AG08396 (cell line): ENCODE measurements at places on chromosomes 2 and 18.

DNA sequence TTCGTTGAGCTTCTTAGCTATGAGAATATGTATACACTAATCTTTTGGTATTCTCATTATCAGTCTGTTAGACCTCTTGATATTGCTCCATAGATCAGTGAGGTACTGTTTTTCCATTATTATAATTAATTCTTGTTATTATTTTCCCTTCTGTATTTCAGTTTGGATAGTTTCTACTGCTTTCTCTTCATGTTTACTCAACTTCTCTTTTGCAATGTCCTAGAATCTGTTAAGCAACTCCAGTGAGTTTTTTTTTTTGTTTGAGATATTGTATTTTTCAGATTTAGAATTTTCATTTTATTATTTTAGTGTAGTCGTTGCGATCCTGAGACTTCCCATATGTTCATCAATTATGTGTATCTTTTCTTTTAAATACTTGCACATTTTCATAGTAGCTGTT is 260.8 kb downstream of the SETBP1 start:
- DNase-seq: no peak

DNA sequence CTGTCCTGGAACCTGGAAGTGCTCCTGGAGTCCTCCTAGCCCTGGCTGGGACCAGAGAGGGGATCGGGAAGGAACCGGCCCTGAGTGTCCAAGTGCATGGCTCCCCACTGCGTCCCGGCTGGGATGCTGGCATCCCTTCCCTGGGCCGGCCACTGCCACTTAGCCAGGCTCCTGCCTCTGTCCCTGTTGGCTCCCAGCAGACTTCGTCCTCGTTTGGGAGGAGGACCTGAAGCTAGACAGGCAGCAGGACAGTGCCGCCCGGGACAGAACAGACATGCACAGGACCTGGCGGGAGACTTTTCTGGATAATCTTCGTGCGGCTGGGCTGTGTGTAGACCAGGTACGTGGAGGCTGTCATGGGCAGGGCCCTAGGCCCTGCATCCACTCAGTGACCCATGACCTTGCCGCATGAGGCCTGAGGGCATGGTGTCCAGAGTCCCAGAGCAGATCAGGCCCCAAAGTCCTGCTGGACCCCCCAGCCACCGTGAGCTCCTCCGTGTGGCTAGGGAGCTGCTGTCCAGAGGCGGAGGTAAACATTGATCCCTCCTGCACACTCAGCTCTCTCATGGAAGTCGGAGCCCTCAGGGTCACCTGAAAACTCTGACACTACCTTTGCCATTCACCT is 7.1 kb downstream of the ANO7 start:
- DNase-seq: no peak

DNA sequence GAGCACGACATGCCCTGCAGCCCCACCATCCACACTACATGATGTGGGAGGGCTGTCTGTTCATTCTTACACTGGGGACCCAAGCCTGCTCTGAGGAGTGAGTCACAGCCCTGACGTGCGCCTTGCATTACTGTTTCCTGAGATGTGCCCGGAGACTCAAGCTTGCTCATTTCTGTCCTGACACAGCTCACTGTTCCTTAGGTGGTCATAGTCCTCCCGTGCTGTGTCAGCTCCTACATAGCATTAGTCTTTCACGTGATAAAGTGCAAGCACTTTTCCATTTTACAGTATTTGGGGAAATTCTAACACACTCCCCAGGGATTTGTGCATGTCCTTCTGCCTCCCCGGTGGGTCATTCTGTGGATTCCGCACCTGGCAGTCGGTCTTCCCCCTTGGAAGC is 46.2 kb upstream of the TRIM43B start:
- DNase-seq: peak; percentile 48

DNA sequence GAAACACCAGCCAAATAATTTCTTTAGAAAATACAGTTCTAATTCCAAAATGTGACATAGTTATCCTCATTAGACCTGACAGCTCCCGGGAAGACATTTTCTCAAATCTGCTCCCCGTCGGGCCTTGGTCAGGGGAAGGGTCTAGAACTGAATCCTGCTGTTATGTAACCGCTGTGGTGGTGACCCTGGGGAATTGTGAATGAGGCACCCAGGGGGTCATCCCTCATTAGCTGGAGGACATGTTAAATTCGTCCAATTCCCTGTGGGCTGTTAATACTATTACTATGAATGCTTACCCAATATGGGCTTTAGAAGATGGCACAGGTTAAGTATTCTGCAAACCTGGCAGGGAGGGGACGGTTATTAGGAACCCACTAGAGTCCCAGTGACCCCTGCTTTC is 11.8 kb downstream of the CPLX4 start:
- no peak for DNase-seq

DNA sequence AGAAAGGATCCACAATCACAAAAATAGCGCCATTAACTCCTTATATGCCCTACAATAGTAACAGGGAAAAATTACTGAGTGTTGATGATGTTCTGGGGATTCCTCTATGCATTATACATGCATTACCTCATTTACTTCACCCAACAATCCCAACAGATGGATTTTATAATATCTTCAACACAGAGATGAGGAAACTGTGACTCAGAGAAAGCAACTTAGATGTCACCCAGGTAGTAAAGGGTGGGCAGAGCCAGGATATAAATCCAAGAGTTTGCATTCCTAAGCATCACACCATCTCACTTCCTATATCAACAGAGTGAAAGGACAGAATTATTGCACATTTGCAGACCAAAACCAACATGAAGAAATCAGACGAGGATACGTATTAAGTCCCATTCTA is 144.2 kb downstream of the TCF4 start:
- no peak for DNase-seq

- DNase-seq: no peak
These were observed 22.8 kb downstream of the ATP8B1 start for GRCh38 chr18:57780318-57780705.

DNA sequence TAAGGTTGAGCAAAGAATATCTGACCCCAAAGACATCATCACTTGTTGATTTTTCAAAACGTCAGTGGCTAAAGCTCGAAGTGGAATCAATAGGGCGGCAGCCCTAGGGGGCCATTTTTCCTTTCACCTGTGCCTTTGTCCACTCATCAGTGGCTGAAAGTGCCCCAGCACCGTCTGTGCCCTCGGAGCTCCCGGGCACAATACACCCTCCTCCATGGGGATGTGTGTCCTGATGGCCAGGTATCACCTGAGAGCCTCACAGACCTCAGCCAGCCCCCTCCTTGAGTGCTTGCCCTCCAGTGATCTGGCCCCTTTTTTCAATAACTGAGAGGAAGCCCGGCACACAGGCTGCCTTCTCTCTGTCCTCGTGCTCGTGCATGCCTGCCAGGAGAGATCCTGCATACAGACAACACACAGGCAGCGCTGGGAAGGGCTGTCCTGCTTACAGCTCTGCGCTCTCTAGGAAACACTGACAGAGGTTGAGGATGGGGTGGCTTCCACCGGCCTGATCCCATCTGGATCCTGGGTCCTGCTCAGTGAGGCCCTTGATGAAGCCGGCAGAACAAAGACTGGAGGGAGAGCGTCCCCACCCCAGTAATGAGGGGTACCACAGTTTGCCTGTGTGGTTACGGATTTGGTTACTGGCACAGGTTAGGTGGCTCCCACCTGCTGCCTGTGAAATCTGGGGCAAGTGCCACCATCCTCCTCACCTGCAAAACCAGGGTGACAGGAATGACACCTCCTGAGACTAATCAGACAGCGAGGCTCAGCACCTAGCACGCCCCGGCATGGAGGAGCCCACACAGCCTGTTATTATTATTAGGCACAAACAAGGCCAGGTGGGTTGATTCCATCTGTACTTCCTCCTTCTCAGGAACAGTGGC is 197.5 kb upstream of the RAB6C start:
- DNase-seq: no peak

GRCh38 chr2:66541646-66542045 is 106.7 kb downstream of the MEIS1 start:
- DNase-seq: no peak

DNA sequence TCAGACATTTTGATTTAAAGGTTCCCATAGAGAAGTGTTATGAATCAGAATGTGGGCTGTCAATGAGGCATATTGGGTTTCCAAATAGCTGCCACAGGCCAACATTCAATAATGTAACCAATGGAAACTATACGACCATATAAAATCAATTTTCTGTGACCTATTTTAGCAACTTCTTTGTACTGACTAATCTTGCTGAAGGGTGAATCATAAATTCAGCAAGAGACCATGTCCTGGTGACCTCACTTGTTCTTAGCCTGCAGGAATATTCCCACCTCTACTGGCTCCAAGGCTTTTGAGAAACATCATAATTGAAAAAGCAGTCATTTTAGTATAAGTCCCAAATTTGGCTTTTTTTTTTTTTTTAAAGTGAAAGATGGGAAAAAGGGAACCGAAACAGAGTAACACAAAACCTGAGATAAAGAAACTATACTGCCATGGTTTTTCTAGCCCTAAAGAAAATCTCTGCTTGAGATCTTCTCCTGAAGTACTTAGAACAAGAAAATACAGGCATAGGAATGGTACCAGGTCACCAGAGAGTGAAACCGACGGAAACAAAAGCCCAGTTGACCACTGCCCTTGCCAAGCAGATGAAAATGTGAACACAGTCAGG is 32.1 kb downstream of the PLEKHM3 start:
- DNase-seq: peak; percentile 30
